ENCODE measurements at places on chromosomes 16 and 17.

DNA sequence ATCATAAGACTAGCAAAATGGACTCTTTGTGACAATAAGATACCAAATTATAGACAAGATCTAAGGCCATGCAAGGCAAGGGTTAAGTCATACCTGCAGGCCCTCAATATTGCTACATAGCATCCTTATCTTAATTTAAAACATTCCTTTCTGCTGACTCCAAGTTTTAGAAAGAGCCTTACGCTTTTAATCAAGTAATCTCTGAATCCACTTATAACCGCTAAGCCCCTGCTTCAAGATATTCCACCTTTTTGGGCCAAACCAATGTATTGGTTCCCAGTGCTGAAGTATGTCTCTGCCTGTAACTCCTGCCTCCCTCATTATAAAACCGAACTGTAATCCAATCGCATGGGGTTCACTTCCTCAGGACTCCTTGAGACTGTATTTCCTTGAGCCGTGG, 255.4 kb downstream of the PHKB start:
- H3K27ac ChIP-seq = no peak overlapping the region
- H3K4me3 ChIP-seq = no peak overlapping the region
- no peak for DNase-seq
- H3K36me3 ChIP-seq = no peaks in the 10 kb centered on the region
- H3K27me3 ChIP-seq = no peaks in the 10 kb centered on the region

DNA sequence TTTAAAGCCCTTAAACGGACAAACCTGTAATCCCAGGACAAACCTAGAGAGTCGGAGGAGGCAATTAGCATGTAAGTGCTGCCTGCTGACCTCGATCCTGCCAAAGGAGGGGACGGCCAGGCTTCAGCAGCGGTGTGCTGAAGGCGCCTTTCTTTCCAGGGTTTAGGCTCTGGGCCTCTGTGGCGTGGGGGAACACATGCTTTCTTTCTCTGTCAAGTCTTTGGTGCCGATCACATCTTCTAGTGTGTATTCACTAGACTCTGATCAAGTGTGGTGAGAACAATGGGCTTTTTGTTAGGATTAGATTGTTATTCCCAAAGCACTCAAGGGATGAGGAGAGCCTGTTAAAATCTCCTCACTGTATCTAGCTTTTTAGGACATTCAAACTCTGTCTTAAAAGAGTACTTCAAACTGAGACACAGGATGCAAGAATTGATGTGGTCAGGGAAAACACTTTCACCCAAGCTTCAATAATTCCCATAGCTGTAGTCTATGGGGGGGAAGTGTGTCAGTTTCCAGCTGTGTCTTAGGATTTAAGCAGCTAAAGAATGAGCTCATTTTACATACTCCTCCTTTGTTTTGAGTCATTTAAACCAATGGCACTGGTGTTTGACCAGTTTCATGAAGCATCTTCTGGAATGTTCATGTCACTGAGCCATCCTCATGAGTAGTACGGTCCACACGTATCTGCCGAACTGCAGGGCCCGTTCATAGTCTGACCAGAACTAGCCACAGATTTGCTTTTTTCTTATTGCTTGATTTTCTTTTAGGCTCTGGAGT, 51.2 kb downstream of the RPA1 start:
- H3K27me3 ChIP-seq = no peaks in the 10 kb centered on the region
- no peak overlapping the region for H3K27ac ChIP-seq
- H3K4me1 ChIP-seq = no peaks in the 10 kb centered on the region
- no peak for DNase-seq

- H3K27me3 ChIP-seq = no peaks in the 10 kb centered on the region
- DNase-seq = no peak
- no peak overlapping the region for H3K4me3 ChIP-seq
- no peak overlapping the region for H3K27ac ChIP-seq
- H3K36me3 ChIP-seq = no peaks in the 10 kb centered on the region
- H3K4me1 ChIP-seq = peaks cover 19% of the 10 kb centered on the region
Observed at GRCh38 chr16:29760567-29761279, 14.9 kb upstream of the C16orf54 start.

DNA sequence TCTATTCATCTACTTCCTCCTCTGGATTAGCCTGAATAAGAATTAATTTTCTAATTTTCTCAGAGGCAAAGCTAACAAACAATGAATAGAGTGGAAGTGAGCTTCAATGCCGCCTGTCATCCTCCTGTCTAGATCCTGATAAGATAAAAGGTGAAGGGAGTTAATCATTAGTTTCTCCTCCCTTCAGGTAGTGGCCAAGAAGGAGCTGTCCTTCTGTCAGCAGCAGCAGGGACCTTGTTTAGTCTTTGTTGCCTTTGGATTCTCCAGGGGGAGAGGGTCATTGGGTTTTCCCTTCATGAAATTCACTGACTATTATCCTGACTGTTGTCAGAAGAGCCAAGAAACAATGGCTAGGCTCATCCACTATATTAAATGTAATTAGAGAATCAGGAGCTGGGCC, 420.2 kb upstream of the GOT2 start:
- no peaks in the 10 kb centered on the region for H3K36me3 ChIP-seq
- no peaks in the 10 kb centered on the region for H3K4me1 ChIP-seq
- no peaks in the 10 kb centered on the region for H3K27me3 ChIP-seq
- no peak overlapping the region for H3K4me3 ChIP-seq

- DNase-seq = no peak
- no peak overlapping the region for H3K4me3 ChIP-seq
- H3K4me1 ChIP-seq = peaks cover 7% of the 10 kb centered on the region
- H3K27ac ChIP-seq = no peak overlapping the region
- no peaks in the 10 kb centered on the region for H3K36me3 ChIP-seq
Observed at GRCh38 chr16:50838885-50839284, 97.0 kb downstream of the CYLD start.

DNA sequence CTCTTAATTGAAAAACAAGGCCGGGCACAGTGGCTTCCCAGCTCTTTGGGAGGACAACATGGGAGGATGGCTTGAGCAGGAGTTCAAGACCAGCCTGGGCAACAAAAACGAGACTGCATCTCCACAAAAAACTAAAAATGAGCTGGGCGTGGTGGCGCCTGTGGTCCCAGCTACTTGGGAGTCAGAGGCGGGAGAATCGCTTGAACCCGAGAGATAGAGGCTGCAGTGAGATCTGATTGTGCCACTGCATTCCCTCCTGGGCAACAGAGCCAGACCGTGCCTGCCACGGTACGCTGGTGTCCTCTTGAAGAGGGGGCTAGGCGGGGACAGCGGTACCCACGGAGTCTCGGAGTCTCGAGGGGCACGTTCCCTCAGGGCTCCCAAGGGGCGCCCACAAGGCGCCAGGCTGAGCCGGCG, 27.9 kb upstream of the ADORA2B start:
- no peak overlapping the region for H3K27ac ChIP-seq
- no peak for DNase-seq
- H3K36me3 ChIP-seq = no peaks in the 10 kb centered on the region
- H3K4me3 ChIP-seq = no peak overlapping the region

GRCh38 chr16:89722392-89723278, 1.3 kb downstream of the ZNF276 start:
- H3K36me3 ChIP-seq = peaks cover 29% of the 10 kb centered on the region
- DNase-seq = peak; percentile 86
- H3K4me1 ChIP-seq = peaks cover 50% of the 10 kb centered on the region
- peak overlapping the region; percentile 98 for H3K4me3 ChIP-seq

DNA sequence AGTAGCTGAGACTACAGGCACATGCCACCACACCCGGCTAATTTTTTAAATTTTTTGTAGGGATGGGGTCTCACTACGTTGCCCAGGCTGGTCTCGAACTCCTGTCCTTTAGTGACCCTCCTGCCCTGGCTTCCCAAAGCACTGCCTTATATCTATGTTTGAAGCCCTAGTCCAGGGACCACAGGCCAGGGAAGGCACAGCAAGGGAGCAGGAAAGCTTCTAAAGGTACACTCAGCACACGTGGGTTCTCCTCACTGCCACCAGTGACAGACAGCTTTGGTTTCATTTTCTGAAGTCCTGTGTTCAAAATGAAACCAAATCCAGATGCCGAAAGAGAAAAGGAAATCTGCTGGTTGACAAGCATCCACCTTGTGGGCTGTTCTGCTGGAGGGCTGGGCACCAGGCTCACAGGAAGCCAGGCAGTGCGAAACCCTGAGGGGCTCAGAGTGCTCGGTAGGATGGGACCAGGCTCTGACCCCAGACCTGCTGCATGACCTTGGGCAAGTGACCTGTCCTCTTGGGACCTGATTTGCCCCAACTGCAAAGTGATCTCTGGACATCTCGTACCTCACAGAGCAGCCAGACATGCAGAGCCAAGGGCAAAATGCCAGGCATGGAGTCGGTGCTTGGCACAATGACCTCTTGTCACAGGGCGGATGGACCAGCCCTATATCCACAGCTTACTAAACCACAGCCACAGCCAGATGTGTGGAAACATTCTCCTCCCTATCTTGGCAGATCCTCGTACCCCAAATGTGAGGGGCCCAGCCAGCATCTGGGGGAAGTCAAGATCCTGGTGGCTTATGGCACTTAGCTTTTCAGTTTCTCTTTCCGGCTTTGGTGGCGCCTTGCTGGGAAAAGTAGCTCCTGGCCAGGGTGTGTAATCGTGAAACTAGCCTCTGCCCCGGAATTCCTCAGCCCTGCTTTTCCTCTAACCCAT, 2.8 kb upstream of the SOCS1 start:
- DNase-seq = peak; percentile 62
- H3K4me3 ChIP-seq = peak overlapping the region; percentile 37
- H3K4me1 ChIP-seq = peaks cover 44% of the 10 kb centered on the region

GRCh38 chr16:72946474-72947194, 101.3 kb downstream of the ZFHX3 start:
- no peaks in the 10 kb centered on the region for H3K36me3 ChIP-seq
- no peak overlapping the region for H3K27ac ChIP-seq
- no peaks in the 10 kb centered on the region for H3K4me1 ChIP-seq
- no peak overlapping the region for H3K4me3 ChIP-seq
- no peak for DNase-seq

DNA sequence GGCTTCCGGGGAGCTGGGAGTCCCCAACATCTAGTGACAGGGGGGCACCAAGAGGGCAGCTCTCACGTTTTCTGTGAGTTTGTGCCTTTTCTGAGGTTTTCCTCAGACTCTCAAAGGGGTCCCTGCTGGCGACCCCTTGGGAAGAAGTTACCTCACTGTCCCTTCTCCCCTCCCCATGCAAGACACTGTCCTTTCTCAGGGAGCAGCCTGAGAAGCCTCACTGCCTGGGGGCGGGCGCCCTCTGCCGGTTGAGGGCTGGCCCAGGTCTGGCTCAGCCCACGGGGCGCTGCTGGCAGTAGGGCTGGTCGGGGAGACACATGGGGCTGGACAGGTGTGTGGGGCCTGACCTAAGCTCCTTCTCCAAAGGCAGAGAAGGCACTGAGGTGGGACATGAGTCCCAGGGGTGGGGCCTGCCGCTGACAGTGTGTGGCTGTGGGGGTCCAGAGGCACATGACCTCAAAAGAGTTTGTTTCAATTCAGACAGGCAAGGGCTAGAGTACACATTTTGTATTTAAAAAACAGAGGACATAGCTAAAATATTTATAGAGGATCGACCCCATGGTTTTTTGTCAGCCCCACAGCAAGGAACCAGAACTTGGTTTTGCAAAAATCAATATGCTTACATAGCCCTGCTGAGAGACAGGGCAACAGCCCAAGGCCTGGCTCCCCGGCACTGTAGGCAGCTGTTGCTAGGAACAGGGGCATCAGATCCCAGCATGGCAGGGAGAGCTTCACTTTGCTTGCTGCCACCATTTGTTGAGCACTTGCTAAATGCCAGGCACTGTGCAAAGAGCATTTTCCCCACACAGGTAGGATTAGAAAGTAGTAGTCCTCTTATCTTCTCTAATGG, 18.5 kb upstream of the ALDH3A1 start:
- DNase-seq = peak; percentile 62
- H3K4me1 ChIP-seq = peaks cover 52% of the 10 kb centered on the region
- no peak overlapping the region for H3K4me3 ChIP-seq
- no peak overlapping the region for H3K27ac ChIP-seq

GRCh38 chr17:83121921-83122820, 42.8 kb downstream of the METRNL start:
- H3K27me3 ChIP-seq = peaks cover 12% of the 10 kb centered on the region
- H3K4me3 ChIP-seq = no peak overlapping the region
- DNase-seq = no peak

DNA sequence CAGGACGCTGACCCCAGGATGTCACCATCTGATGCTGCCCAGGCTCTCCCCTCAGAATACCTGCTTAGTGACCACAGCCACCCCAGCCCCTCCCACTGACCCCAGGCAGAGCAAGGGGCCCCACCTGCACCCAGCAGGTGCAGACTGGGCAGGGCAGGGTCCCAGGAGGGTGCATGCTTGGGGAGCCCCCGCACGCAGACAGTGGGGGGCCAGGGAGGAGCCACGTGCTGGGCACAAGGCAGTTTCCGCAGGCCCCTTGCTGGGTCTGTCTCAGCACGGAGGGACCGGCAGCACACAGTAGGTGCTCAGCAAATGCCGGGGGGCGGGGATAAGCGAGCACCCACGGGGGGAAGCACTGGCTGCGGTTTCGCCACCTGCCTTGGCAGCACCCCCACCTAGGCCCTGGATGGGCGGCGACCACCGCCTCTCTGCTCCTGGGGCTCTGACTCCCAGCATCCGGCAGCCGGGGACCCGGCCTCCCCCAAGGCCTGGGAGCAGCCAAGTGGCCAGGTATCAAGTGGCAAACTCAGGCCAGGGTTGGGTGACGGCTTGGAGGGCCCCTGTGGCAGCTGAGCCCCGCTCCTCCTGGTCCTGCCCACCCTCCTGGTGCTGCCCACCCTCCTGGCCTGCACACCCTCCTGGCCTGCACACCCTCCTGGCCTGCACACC, 18.7 kb upstream of the SSTR5 start:
- no peak overlapping the region for H3K4me3 ChIP-seq
- DNase-seq = no peak
- no peaks in the 10 kb centered on the region for H3K36me3 ChIP-seq
- H3K4me1 ChIP-seq = no peaks in the 10 kb centered on the region
- no peak overlapping the region for H3K27ac ChIP-seq
- peaks cover 5% of the 10 kb centered on the region for H3K27me3 ChIP-seq

- H3K27me3 ChIP-seq = no peaks in the 10 kb centered on the region
- H3K36me3 ChIP-seq = no peaks in the 10 kb centered on the region
- no peak overlapping the region for H3K27ac ChIP-seq
- DNase-seq = no peak
- peaks cover 92% of the 10 kb centered on the region for H3K4me1 ChIP-seq
Observed at GRCh38 chr16:89383095-89384003, 107.0 kb downstream of the ANKRD11 start.

- no peak overlapping the region for H3K27ac ChIP-seq
- DNase-seq = peak; percentile 61
- H3K27me3 ChIP-seq = peaks cover 34% of the 10 kb centered on the region
- H3K4me1 ChIP-seq = peaks cover 28% of the 10 kb centered on the region
Observed at GRCh38 chr16:700684-701584, 4.7 kb downstream of the FBXL16 start.

- H3K4me1 ChIP-seq = peaks cover 25% of the 10 kb centered on the region
- peak overlapping the region; percentile 73 for H3K27ac ChIP-seq
- H3K27me3 ChIP-seq = no peaks in the 10 kb centered on the region
- no peak for DNase-seq
- peak overlapping the region; percentile 49 for H3K4me3 ChIP-seq
Observed at GRCh38 chr17:17972952-17973254, 241 bp downstream of the DRC3 start.

- H3K27me3 ChIP-seq = no peaks in the 10 kb centered on the region
- no peak overlapping the region for H3K4me3 ChIP-seq
- no peaks in the 10 kb centered on the region for H3K4me1 ChIP-seq
- no peak overlapping the region for H3K27ac ChIP-seq
- no peak for DNase-seq
Observed at GRCh38 chr17:46742565-46743270, 75.8 kb downstream of the WNT3 start.

- no peak overlapping the region for H3K27ac ChIP-seq
- H3K4me1 ChIP-seq = peaks cover 52% of the 10 kb centered on the region
- H3K36me3 ChIP-seq = peaks cover 18% of the 10 kb centered on the region
- H3K4me3 ChIP-seq = no peak overlapping the region
- no peak for DNase-seq
Observed at GRCh38 chr17:28891201-28891600, 6.3 kb downstream of the FLOT2 start.

- H3K27ac ChIP-seq = no peak overlapping the region
- H3K27me3 ChIP-seq = peaks cover 17% of the 10 kb centered on the region
- H3K36me3 ChIP-seq = no peaks in the 10 kb centered on the region
- H3K4me3 ChIP-seq = no peak overlapping the region
Observed at GRCh38 chr17:4504188-4504587, 5.5 kb downstream of the SPNS2 start.
